ENCODE measurements at places on chromosomes 1 and 21.

GRCh38 chr21:46349134-46349760 is 25.3 kb downstream of the PCNT start:
- no peak for DNase-seq

- no peak for DNase-seq
Observed at GRCh38 chr1:53643881-53644390, 95.0 kb downstream of the GLIS1 start.

DNA sequence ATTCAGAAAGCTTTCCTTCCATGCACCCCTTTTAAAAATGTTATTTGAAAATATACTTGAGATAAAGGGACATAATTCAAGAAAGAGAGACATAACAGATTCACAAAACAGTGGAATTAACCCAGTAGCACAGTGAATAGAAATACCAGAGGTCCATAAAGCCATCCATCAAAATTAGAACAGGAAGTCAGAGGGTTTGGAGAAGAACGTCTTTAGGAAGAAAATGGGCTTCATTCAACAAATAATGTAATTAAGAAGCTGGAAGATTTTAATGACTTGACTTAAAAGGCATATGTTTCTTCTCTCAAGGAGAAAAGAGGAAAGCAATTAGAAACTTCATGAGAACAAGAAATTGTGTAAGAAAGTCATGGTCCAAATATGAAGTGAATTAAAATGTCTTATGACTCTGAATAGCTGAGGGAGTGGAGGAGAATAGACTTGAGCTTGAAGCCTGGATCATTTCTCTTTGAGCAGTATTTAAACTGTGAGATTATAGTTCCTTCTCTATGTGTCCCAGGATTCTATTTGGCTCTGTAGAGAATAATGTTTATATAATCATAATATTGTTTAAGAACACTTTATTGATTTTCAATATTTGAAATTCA is 7.9 kb upstream of the HCRTR1 start:
- DNase-seq: no peak

- no peak for DNase-seq
Observed at GRCh38 chr21:42552407-42553336, 39.0 kb downstream of the SLC37A1 start.

GRCh38 chr21:36628761-36629460 is 70.0 kb upstream of the SIM2 start:
- no peak for DNase-seq

DNA sequence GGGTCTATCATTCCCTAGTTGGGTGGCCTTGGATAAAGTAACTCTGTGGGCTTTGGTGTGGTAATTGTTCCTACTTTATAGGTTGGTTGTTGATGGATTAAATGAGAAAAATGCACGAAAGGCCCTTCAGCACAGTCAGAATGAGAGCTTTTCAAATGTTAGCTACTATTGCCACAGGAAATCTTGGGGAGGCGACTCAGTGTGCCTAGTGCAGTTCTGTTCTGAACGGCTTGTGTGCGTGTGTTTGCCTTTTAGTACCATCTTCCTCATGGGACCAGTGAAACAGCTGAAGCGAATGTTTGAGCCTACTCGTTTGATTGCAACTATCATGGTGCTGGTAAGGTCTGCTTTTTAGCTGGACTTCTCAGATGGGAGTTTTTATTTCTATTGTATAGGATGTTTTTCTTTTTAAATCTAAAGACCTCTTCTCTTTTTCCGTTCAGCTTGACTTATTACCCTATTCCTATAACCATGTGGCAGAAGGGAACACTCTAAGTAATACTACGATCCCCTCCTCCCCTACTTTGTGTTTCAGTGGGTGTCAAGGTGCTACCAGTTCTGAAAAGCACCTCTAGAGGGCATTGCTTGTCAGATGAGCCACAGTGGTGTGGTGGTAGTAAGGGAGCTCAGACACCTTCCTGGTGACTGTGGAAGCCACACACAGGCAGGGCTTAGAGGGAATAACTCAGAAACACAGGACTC is 9.2 kb downstream of the SFT2D2 start:
- DNase-seq: no peak

GRCh38 chr1:227782226-227782625 is 33.2 kb upstream of the PRSS38 start:
- DNase-seq: no peak

All from midbrain (tissue), 1 donor.